Endodermal cell (in vitro differentiated cells): ENCODE measurements at places on chromosomes 5 and 9.

DNA sequence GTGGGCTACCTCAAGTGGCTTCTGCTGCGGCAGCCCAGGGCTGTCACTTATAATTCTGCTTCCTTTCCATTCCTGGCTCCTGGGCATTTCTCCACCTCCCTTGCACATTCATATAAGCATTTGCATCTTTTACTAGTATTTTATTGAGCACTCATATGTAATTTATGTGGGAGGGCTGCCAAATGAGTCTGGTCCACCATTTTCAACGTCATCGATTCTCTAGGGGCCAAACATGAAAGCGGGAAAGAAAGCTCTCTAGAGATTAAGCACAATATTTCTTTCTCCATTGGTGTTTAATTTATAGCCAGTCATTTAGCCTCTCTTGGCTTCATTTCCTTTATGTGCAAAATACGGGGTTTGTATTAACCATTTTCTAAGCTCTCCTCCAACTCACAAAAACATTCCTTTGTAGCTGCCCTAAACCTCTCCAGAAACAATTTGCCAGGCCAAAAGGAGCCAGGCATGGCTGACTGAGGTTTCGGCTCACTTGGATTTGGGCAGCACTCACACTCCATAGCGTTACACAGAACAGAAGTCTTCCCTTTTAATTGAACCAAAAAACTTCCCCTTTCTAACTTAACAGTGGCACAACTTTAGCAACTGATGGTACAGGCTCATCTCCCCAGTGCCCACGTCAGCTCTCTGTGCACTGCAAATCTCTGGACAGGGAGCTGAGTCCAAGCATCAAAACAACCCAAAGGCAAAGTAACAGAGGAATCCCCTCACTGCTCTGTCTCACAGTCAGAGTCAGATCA, 183.5 kb downstream of the ROR2 start:
- no peak for DNase-seq

- DNase-seq, result no peak
Observed at GRCh38 chr9:121883281-121884056, 209.6 kb downstream of the TTLL11 start.

DNA sequence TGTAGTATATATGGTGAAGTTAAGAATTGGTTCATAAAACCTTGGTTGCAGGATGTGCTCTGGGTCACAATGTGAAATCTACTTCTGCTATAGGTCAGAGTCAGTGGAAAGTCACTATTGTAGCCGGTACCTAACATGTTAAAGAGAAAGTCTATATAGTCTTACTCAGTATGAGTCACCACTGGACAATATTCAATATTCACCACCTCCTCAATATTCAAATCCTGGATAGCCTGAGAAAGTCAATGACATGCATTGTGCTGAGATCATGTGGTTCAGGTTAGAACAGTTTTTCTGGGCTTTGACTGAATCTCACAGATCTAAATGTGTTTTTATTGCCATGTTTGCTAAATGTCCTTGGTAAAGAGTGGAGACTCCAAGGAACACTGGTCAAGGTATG, 108.8 kb downstream of the HMHB1 start:
- no peak for DNase-seq

GRCh38 chr9:71663931-71664459, 104.3 kb downstream of the CEMIP2 start:
- DNase-seq, result no peak

GRCh38 chr5:179404321-179405053, 59.2 kb upstream of the ADAMTS2 start:
- peak; percentile 33 for DNase-seq

DNA sequence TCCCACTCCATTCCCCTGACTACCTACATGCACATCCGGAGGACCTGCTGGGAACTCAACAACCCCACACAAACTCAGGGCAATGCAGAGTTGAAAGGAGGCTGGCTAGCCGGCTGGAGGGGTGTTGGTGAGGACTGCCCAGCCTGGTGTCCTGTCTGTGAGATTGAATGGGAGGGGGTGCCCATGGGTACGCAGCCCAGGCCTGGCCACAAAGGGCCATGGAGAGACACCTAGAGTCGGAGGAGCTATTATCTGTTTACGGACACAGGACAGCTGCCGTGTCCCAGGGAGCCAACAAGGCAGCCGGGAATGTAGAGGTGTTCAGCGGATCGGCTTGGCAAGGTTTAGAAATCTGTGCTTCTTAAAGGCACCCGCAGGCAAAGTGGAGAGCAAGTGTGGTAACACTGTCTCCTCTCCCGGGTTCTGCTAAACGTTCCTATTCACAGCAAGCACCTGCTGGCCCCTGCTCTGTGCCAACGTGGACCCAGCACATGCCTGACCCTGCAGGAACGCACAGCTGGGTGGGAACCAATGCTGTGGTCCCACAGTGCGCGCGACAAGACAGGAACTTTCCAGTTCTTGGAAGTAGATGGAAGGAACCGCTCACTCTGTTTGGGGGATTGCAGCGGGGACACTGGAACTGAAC, 166.7 kb downstream of the DAB2IP start:
- DNase-seq, result peak; percentile 47

DNA sequence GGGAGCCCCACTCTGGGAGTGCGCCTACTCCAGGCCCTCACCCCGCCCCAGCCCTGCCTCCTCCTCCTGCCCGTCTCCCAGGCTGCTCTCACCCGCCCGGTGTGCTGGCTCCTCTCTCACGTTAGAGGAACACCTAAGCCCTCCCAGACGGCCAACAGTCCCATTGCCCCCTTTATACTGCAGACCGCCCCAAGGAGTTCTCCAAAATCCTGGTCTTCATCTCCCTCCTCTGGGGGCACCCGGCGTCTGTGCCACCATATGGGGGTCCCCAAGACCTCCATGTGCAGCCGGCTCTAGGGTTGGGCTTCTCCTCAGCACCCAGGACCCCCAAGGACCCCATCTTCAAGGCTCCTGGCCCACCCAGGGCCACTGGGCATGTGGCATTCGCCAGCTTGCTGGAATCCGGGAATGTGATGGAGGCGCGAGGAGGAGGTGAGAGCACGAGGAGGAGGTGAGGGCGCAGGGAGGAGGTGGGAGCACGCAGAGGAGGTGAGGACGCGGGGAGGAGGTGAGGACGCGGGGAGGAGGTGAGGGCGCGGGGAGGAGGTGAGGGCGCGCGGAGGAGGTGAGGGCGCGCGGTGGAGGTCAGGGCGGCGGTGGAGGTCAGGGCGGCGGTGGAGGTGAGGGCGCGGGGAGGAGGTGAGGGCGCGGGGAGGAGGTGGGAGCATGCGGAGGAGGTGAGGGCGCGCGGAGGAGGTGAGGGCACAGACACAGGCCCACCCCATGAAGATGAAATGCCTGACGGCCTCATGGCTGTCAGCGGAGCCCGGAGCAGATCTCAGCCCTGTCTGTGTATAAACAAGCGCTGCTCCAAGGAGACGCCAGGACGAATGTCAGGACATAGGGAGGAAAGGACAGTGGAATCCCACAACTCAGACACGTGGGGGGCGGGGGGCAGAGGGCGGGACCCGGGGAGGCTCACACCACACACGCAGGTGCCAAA, 41.2 kb downstream of the EXD3 start:
- DNase-seq, result peak; percentile 52

DNA sequence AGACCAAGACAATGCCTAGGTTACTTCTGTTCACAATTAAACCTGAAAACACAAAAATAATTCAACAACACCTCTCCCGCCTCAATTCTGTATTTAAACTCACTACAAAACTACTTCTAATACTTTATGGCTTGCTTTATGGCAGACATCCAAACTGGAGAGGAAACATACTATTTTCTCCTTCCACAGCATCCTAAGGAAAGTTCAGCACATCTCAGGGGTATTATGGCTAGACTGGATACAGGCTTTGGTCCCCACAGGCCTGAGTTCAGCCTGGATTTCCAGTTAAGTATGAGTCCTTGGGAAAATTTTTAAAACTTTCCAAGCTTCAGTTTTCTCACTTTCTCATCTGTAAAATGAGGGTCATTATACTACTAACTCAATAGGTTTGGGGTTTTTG, 480.2 kb downstream of the CAAP1 start:
- no peak for DNase-seq

GRCh38 chr5:172561151-172561550, 79.9 kb upstream of the NEURL1B start:
- no peak for DNase-seq

- no peak for DNase-seq
Observed at GRCh38 chr5:134051305-134051704, 46.5 kb upstream of the VDAC1 start.

- DNase-seq, result no peak
Observed at GRCh38 chr9:22279636-22280035, 167.0 kb upstream of the DMRTA1 start.

DNA sequence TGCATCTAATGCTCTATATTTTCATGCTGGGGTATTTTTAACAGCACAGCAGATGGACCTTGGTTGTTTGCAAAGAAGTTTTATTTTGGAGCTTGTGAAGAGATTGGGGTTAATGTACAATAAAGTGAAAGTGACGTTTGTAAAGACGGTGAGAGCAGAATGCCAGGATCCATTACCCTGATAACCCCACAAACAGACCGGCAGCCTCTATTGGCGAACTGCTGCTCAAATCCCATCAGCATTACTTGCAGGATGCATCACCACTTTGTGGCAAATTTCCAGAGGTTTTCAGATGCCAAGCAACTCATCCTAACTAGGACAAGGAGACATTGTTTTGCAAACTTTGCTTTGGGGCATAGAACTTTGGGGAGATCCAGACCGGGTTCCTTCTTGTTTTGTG, 383.3 kb upstream of the ZNF462 start:
- DNase-seq, result no peak

- DNase-seq, result no peak
Observed at GRCh38 chr9:23682891-23683431, 143.1 kb downstream of the ELAVL2 start.

- DNase-seq, result no peak
Observed at GRCh38 chr9:17401858-17402257, 177.0 kb upstream of the SH3GL2 start.

DNA sequence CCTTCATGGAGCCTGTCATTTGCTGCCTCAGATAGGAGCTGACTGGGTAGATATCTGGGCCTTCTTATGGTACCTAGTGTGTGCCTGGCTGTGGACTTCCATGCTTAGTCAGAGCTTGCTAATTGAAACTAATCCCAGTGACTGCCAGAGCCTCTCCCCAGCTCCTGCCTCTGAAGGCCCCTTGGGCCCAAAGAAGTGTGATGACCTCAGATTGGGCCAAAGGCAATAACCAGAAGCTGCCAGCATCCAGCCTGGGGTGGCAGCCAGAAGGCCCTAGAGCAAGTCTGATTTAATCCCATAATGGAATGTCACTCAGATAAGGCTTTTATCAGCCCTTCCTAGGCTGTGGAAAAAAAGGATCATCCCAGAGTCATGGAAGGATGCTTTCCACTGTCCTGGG, 17.1 kb upstream of the CDC23 start:
- DNase-seq, result peak; percentile 65

DNA sequence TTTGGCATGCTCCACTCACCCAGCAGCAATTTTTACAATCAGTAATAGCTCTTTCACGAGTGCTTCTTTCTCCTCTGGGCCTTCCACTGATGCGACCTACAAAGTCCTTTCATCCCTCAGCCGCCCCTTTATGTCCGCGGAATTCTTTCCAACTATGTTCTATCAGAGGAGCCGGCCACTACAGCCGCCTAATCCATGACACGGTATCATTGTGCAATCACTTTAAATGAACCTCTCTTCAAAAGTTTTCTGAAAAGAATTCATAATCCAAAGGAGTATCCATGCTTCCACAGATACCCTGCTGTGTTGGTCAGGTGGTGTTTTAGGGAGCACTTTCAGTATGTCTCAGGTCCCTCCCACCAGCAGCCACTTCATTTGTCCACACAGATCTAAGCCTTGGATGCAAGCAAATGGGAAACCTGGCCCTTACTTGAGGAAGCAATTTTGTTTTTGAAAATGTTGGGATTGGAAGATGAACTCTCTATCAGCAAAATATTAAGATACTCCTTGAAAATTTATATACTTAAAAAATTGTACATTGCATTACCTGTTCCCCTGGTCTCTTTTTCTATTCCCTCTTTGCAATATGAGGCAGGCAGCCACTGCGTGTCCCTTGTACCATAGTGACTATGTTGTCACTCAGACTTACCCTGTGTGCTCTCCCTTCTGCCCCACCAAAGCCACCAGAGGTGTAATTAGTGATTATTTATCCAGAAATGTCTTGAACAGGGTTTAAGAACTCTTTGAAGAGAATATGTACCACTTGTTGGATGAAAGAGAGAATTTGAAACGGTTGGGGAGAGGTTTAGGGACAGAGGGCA, 12.9 kb upstream of the MEF2C start:
- no peak for DNase-seq

- no peak for DNase-seq
Observed at GRCh38 chr5:151504006-151504405, 56.6 kb downstream of the SLC36A1 start.

GRCh38 chr5:73612799-73613198, 13.2 kb upstream of the ARHGEF28 start:
- no peak for DNase-seq

GRCh38 chr9:123814496-123814895, 115.4 kb downstream of the DENND1A start:
- no peak for DNase-seq

DNA sequence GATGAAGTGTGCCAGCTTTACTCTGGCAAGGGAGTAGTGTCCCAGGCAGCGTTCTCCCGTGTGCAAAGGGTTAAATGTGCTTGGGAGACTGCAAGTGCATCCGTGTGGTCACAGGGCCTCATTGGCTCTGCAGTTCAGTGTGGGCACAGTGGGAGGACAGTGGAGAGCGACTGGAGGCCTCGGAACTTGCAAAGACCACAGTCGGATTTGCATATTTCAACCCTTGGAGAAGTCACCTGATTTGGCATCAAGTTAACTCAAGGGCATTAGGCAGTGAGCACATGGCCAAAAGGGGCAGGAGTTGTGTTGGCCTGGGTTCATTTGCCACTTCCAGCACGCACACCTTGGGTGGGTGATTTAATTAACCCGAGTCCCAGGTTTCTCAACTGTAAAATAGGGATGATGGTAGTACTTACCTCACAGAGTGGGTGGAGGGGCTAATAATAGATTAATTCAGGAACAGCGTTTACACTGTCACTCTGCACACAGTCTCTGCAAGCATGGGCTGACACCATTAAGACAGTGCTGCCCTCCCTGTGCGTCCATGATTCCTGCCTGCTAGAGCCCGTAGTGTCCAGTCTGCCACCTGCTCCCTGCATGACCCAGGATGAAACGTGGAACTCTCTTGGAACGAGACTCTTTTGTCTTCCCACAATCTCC, 22.7 kb downstream of the JADE2 start:
- DNase-seq, result no peak

GRCh38 chr5:59354811-59355210, 538.7 kb downstream of the PDE4D start:
- no peak for DNase-seq
